ENCODE measurements at places on chromosomes 6 and 20.

- DNase-seq = no peak
Measured at GRCh38 chr6:142671791-142672190, 273.2 kb downstream of the HIVEP2 start.

GRCh38 chr6:170276369-170277057 is 14.4 kb downstream of the DLL1 start:
- no peak for DNase-seq

DNA sequence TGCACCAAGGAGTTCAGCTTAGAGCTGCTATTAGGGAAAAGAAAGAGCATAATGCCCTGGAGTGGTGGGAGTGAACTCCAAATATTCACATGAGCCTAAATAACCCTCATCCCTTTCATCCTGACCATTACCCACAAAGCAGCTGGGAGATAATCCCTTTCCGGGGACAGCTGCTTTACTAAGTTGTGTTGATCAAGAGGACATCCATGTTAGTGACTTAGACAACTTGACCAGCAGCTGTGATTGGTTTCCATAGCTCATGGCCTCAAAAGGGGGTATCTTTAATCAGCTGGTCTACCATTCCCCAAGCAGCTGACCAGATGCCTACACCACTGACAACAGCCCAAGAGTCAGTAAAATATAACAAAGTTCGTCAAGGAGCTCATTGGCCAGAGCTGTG is 75.8 kb upstream of the LY86 start:
- DNase-seq = no peak

DNA sequence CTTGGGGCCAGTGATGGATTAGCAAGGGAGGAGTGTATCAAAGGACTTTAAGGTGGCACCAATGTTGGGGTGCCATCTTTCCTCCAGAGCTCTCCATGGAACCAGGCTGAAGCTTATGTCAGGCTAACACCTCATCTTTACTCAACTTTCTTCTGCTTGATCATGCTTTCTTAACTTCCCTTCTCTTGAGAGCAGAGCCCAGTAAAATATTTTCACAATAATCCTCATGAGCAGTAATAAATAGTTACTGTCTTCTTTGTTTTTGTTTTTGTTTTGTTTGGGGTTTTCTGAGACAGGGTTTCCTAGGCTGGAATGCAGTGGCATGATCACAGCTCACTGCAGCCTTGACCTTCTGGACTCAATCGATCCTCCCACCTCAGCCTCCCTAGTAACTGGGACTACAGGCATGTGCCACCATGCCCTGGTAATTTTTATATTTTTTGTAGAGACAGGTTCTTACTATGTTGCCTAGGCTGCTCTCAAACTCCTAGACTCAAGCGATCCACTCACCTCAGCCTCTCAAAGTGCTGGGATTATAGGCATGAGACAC is 127.9 kb upstream of the TOP1 start:
- no peak for DNase-seq

- no peak for DNase-seq
Measured at GRCh38 chr6:99285881-99286280, 63.6 kb downstream of the FAXC start.

DNA sequence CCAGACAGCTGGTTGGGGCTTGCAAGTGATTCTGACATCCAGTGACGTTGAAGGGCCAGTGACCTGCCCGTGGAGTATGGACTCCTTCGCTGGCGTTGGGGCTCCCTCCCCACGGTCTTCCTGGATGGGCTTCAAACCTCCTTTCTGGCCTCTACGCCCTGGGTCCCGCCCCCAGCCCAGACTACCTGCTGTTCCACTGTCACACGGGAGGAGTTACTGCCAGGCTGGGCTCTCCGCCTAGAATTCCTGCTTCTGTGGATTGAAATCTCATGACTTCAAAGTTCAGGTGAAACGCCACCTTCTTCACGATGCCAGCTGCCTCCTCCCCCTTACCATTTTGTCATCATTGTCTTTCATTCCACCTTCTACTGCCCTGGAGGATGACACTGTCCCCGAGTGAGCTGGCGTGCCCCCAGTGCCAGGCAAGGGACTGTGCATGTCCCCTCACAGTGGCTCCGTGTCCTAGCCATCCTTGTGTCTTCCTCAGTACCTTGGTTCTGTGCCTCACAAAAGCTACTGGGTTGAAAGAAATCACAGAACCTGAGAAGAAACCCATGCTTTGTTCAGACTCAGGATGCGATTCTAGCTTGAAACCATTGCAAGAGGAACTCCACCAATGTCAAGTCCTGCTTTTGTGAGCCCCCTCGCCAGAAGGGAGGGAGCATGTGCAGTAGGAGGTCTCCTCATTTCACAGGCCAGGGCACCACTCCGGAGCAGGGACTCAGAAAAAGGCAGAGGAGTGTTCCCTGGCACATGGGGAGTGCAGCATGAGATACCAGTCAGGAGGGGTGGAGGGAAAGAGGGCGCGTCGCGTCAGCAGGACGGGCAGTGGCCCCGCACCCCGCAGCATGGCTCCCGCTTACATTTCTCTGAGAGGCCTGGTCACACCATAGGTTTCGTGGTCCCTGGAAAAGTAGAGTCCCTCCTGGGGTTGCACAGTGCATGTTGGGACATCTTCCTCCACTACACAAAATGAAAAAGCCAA is 11.0 kb upstream of the IRF4 start:
- no peak for DNase-seq

DNA sequence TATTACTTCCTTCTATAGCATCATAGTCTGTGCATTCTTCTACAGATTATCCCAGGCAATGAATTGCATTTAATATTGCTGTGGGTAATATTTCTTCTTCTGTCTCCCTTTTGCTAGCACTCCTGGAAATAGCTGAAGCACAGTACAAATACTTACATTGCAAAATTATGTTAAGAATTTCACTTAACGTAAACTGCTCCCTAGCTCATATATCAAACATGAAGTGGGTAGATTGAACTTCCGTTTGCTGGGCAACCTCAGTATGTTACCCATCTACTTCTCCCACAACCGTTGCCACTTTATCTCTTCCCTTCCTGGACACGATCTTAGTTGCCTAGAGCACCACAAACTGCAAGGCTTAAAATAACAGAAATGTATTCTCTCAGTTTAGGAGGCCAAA is 963.3 kb downstream of the KIF16B start:
- no peak for DNase-seq

GRCh38 chr6:69427882-69428281 is 368.9 kb downstream of the LMBRD1 start:
- no peak for DNase-seq

DNA sequence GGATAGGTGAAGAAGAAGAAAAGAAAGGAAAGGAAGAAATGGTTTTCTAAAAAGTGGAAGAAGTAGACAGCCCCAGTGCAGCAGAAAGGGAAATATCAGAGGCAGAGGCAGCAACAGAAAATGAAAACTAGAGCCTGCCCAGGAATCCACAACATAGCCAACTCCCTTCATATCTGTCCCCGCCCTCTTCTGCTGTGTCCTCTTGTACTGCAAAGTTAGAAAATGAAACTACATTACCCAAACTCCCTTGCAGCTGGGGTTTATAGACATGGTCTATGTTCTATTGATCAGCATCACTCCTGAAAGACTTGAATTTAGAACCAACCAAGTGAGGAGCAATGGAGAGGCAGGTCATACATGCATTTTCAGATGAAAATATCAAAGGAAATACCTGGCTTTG is 200.5 kb upstream of the PHACTR1 start:
- DNase-seq = no peak

DNA sequence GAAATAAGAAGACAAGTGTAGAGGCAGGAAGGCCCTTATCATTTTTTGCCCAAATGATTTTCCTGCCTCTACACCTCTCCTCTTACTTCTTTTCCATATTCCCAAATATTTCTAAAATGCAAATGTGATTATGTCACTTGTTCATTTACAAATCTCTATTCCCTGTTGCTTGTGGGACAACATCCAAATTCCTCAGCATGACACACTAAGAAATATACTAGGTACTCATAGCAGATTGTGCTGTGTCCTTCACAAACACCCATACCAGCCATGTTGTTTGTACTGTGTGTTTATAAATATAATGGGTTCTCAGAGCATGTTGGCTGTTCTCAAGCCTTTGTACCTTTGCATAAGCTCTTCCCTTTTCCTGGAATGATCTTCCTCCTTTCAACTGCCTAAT is 17.7 kb upstream of the FYN start:
- no peak for DNase-seq

GRCh38 chr6:103122766-103123601 is 1729.5 kb downstream of the GRIK2 start:
- DNase-seq = no peak

DNA sequence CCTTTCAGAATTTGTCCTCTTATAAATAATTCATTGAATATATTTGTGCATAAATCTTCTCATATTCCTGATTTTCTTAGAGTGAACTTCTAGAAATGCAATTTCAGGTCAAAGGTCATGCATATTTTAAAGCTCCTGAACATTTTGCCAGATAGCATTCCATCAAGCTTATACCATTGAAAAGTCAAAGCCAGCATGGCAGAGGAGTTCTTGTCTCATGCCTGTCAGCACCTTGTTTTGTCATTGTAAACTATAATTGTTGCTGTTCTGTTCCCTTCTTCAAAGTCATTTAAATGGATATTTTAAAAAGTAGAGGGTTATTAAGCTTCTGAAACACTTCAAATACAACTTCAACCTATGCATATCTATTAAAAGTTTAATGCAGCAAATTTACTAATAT is 170.6 kb downstream of the EYA4 start:
- no peak for DNase-seq

DNA sequence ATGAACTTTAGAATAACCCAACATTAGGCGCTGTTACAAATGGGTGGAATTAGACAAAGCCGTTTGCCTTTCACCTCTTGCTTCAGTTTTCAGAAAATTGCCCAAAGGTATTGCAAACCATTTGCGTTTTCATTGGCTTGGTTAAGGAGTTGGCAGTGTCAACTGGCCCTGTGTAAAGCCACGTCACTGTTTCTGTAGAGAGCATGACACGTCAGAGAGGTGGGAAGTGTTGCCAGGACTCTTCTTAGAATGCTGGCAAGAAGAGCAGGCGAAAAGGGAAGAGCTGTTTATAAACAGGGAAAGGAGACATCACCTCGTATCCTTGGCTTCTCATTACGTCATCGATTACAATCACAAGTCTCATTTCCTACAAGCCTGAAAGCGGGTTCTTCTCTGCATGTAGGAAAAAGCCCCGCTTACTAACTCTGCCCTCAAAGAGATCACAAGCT is 4.2 kb upstream of the IRF4 start:
- DNase-seq = no peak

GRCh38 chr6:46935687-46936086 is 13.9 kb upstream of the ADGRF5 start:
- DNase-seq = no peak

DNA sequence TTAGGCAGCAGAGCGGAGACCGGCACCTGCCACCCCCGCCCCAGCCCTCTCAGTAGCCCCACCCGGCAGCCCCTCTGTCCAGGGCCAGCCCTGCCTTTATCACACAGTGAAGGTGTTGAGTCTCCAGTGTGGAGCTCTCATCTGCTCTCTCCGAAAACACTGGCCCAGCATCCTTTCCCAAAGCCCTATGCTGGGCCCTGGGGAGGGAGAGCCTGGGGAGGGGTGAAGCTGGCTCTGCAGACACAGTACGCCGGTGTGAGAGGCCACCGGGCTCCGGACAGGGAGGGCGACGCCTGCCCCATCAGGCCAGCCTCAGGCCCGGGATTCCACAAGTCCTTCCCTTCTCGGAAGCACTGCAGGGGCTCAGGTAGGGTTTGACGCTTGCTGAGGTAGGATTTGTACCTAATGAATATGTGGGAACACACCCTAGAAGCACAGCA is 186.9 kb downstream of the ERMARD start:
- DNase-seq = no peak

DNA sequence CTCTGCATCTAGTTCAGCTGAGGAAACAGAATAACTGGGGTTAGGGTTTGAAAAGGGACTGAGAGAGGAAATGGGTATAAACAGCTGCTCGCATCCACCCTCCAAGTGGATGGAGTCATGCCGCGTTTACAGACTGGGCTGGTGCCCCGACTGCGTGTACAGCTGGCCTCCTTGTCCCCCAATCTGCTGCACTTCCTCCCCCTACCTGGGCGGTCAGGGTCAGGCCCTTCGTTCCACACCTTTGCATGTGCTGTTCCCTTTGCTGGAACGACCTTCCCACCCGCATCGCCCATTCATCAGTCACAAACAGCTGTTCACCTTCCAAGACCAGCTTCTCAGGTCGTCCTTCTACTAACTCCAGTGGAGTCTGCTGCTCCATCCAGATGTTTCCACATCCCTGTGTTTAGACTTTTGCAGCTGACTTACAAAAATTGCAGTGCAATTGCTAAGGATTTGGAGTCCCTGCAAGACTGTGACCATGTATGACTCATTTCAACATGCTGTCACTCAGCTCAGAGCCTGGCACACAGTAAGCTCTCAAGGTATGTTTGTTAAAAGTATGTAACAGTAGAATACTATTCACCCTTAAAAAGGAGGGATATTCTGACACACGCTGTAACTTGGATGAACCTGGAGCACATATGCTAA is 129.3 kb downstream of the DTNBP1 start:
- DNase-seq = no peak

GRCh38 chr6:97282238-97282725 is 734 bp downstream of the MMS22L start:
- no peak for DNase-seq

GRCh38 chr20:56735084-56735642 is 106.1 kb downstream of the TFAP2C start:
- no peak for DNase-seq

GRCh38 chr20:23630392-23630849 is 7.3 kb downstream of the CST3 start:
- no peak for DNase-seq

GRCh38 chr20:50191065-50191543 is 474 bp downstream of the CEBPB start:
- DNase-seq = no peak

DNA sequence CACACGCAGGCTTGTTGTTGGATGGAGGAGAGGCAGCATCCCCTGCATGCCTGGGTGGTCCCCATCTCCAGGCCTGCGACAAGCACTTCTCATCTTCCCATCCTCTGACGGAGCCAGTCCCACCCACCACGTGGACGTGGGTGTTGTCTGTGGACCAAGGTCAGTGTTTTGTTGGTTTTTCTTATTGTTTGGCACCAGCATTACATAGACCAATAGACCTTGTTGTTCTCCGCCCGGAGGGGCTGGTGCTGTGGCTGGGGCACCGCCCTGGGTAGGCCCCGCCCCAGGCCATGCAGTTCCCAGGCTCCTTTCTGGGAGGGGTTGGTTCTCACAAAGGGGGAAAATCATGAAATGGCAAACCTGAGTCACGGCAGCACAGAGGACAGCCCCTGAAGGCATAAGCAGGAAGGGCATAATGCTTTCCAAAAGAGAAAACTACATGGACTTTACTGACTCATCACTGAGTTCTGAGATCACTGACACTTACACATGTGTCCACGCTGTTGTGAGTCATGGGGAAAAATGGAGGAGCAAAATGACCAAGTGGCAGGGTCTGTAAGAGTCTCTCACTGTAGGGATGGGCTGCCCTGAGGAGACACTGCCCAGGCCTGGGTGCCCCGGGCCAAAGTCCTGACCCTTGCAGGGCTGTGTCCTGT is 90.8 kb downstream of the THBS2 start:
- no peak for DNase-seq

- no peak for DNase-seq
Measured at GRCh38 chr6:14844411-14844810, 401.5 kb upstream of the JARID2 start.
